ENCODE measurements at places on chromosomes 5 and 9.

GRCh38 chr9:134370213-134370492 is 43.9 kb downstream of the RXRA start:
- DNase-seq: no peak

DNA sequence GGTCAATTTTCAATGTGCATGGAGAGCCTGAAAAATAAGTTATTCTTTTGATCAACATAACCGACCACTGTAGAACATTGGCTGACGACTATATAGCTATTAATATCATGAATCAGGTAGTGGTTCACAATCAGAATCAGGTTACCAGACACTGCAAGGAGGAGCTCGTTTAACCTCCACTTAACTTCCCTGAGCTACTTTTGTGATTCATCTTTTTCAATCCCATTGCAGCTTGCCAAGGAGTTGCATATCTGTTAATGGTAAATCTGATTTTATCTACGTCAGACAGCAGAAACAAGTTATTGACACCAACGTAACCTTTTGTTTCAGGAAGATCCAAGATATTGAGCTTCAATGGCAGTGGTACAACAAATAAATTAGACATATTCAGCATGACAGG is 2263.8 kb upstream of the ACO1 start:
- DNase-seq: no peak

- DNase-seq: no peak
Measured at GRCh38 chr9:134059661-134060395, 8.0 kb downstream of the BRD3 start.

DNA sequence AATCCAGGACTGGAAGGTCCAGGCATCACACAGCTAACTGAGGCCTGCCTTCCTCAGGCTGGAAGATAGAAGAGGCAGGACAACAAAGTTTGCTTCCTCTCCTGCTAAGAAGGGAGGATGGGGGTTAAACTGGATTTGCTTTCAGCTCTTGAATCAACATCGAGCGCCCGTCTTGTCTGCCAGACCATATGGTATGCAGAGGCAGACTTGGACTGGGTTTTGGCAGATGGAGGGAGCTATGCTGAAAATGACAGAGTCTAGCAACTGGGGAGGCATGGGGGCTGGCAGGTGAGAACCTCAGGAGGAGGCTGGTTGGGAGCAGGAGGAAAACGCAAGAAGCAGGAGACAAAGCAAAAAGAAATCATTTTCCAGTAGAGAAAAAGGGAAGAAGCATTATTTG is 289.5 kb upstream of the IL12B start:
- no peak for DNase-seq

DNA sequence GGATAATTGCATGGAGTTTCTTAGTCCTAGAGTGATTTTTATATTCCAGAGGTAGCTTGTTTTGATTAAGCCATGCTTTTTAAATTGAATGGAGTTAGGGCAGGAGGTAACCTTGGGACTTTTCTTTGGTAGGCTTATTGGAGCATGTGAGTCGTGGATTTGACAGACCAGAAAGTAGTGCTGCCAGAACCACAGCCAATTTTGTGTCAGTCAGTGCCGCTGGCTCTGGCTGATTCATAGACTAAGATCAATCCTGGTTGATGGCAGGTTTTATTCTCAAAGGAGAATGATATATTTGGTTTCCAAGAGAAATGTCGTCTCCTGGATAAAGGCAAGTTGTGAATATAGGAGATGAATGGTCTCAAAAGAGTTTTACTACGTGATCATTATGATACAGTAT is 20.3 kb downstream of the RAI14 start:
- DNase-seq: no peak

DNA sequence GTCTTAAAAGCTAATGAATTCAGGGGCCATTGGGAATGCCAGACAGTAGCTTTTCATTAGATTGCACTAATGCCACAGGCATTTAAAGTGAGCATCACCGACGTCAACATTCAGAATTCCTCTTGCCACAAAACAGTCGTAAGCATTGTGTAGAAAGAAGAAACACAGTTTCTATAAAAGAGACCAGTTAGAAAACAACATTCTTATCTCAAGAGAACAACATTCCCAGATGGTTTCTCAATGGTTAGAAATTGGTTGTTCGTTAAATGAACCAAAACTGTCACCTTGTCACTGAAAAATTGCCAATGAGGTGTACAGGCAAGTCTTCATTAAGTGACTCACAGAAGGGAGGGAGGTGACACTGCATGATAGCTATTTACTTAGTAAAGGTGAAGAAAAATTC is 401.6 kb upstream of the PRR16 start:
- no peak for DNase-seq

DNA sequence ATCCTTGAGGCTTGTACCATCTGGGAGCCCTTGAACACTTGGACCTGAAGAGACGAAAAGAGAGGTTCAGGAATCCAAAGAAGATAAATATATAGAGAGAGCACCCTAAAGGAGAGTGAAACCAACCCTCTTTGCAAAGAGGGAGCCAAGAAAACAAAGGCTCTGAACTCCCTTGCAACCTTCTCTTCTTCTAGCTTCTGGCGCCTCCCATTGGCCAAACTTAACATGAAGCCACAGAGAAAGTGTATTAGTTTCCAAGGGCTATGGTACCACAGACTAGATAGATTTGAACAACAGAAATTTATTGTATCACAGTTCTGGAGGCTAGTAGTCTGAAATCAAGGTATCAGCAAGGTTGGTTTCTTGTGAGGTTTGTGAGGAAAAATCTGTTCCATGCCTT is 175.1 kb downstream of the HCN1 start:
- DNase-seq: no peak

GRCh38 chr9:129640086-129640870 is 1.7 kb downstream of the ASB6 start:
- DNase-seq: peak; percentile 69

DNA sequence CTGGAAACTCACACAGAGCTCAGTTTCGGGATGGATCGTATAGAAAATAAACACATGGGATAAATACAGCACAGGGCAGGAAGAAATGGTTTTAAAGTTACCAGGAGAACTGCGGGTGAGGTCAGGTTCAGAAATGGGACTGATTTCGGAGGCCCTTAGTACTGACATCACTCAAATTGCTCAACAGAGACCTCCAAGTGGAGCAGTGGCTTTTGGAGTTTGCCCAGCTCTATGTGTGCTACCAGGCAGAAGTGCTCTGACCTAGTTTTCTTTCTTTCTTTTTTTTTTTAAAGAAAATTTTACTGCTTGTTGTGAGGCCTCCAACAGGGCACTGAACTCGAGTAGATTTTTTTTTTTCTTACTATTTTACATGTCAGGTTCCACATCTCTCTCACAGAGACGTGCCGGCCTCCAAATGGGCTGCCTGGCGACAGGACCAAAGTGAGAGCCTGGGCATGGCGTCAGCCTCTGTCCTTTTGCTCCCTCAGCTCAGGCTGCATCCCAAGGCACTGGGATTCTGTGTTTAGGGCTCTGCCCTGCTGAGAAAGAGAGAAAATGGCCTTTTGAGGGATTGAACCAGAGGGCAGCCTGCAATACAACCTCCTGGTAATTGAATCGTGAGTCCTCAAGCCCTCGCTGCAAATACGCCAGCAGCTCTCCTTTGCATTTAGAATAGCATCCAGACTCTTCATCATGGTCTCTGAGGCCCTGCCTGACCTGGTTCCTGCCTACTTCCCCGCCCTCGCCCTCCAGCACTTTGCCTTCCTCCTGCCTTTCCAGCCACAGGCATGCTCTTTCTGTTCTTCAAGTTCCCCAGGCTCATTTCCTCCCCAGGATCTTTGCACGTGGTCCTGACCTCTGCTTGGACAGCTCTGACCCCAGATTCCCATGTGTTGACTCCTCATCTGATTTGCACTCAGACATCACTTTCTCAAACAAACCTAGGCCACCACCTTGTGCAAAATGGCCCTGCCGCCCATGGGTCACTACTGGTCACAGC is 173.5 kb downstream of the FGF1 start:
- DNase-seq: no peak

DNA sequence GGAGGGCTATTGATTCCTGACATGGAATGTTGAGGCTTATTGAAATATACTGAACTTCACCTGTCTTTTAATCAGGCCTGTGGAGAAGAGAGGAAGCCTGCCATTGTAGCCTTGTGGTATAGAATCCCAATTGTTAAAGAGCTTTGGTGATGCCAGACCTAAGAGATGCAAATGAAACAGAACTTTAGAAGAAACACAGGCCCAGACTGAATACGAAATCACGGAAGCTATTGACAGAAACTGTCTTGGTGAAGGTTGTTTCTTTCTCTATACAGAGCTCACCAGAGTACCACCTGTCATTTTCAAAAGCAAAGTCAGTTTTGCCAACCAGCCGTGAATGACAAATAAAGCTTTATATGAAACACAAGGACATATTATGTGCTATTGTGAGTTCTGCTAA is 660.3 kb downstream of the ISL1 start:
- DNase-seq: no peak

DNA sequence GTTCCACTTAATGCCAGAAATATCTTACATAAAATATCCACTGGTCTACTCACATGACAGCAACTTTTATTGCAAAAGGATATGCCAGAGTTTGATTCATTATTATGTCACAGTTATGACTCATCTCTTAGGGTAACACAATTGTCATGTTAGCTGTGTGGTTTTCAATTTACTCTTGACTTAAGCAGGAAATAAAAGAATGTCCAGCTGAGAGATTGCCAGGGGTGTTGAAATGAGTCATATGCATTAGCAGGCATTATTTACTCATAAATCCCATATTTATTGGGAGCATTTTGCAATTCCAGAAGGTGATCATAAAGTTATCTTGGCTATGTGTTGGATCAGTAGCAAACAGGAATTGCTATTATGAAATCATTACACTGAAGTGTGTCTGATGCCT is 1164.6 kb upstream of the CDH18 start:
- peak; percentile 26 for DNase-seq

GRCh38 chr5:80967500-80968181 is 7.5 kb downstream of the RASGRF2 start:
- DNase-seq: no peak

DNA sequence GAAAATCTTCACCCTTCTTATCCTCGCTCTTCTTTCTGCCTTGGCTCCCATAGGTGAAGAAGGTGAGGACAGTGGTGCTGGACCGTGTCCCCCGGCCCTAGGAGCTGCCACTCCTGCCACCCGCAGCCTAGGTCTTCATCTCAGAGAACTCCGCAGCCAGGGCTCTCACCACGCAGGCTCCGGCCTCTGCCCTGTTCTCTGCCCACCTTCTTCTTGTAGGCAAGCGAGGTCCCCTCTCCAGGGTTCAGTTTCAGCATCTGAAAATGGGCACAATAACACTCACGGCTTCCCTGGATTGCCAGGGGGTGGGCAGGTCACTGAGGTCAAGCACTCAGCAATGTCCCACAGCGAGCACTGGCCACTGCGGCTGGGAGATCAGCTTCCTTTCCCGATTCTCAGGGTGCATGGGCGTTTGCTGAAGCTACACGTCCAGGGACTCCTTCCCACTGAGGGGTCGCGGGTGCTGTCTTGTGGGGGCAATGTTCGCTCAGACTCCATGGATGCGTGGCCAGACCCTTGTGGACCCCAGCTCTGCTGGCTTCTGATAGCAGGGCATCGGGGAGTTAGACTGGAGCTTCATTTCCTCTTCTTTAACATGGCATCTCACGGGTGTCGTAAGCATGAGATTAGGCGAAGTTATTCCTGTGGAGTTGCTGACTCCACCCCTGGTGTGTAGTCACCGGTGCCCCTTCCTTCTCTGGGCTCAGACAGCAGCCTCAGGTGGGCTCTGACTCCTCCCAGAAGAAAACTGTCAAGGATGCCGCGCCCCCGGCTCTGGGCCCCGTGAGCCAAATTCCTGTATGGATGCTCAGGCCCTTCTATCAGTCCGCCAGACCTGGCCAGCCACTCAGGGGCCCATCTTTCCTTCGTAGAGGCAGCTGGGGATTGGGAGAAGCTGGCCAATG is 145.1 kb upstream of the IRX2 start:
- no peak for DNase-seq

DNA sequence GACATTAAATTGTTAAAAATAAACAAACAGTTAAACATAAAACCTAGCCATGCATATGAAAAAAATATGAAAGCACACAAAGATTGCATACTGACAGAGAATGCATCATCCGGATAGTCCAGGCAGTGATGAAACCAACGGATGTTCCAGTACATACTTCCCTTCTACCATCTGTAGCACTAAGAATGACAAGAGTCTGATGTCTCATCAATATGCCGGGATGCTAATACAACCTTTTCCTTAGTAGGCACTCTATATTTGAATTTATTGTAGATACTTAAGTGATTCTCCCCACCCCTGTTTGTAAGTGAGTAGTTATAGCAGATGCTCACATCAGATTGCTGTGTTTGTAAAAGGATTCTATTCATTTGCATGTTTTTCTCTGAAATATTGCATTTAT is 571.2 kb upstream of the WWC1 start:
- no peak for DNase-seq

DNA sequence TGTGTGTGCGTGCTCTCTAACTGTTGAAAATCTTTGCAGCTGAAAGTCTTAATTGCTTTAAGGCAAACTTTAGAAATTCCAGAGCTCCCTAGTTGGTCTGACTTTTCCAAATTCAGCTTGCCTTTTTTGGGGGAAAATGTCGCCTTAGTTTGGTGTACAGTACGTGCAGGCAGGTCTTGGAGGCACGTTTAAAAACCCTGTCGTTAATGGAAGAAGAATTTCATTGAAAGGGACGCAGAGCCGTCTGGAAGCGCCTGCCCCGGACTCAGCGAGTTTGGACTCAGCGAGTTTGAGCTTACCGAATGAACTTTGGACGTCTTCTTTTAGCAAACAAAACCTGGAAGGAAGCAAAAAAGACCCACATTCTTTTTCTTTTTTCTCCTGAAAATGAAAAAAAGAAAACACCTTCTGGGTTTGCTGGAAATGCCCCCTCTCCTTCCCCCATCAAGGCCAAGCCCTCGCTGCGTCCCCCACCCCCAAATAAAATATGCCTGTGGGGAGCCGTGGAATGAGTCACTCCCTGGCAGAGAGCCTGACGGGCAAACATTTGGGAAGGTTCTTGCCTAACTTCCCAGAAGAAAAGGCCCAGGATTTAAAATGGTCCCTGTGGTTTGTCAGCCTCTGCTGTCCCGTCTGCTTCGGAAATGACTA is 1.5 kb downstream of the NEK6 start:
- DNase-seq: no peak

GRCh38 chr9:92599938-92600461 is 64.2 kb upstream of the ECM2 start:
- DNase-seq: no peak

- DNase-seq: no peak
Measured at GRCh38 chr9:125066839-125067619, 76.3 kb downstream of the SCAI start.

DNA sequence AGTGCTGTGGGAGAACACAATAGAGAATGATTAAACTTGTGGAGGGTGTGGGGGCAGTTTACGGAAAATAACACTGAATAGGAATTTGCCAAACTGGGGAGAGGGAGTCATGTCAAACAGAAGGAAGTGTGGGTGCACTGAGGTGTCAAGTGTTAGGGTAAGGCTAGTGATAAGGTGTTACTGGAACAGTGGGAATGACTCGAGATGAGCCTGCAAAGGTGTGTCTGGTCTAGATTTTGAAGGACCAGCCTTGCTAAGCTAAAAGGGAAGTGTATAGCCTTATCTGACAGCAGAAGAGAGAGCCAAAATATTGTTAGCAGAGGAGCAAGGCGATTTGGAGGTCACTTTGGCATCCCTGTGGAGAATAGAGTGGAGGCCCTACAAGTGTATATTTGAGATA is 4.2 kb downstream of the CNOT6 start:
- no peak for DNase-seq

- DNase-seq: peak; percentile 37
Measured at GRCh38 chr5:80246995-80247729, 8.7 kb downstream of the SERINC5 start.

Data from NCI-H1417 treated with DMSO at 0.1 percent for 48 hours (cell line).